Fibroblast of lung (primary cell): ENCODE measurements at places on chromosomes 4 and X.

DNA sequence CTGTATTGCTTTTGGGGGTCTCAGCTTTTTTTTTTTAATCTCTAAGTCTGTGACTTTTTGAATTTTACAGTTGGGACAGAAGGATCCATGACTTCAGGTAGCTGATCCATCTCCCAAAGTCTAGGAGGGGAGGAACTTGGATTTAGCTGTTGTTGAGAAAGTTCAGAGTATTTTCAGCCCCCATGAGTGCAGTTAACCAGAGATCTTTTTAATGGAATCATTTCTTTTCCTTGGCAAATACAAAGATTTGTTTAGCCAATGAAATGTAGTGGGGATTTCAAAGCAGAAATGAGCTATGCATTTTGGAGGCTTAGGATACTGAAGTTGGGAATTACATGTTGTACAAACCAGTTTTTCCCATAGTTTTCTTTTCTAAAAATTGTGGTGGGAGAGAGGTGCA lies 18.1 kb downstream of the FNIP2 start:
- no peak for DNase-seq

DNA sequence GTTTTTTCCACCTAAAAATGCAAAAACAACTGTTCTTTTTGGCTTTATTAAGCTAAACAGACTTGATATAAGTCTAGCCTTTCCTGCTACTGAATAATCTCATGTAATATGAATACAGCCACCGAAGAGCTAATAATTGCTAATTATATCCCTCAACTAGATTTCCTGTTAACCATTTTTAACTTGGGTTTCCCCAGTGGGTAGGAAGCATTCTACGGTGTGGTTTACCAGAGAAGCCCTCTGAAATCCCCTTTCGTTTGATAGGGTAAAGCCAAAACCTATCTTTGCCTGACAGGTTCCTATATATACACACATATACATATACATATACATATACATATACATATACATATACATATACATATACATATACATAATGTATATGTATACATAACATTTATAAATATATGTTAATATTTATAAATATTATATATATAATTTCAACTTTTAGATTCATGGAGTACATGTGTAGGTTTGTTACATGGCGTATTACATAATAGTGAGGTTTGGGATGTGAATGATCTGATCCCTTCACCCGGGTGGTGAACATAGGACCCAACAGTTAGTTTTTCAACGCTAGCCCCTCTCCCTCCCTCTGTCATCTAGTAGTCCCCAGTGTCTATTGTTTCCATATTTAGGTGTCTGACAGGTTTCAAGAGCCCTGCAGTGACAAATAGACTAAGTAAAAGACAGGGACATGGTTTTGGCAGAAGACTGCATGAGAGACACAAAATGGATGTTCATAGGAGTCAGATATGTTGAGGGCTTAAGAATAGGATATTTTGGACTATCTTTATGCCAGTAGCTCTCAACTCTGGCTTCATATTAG lies 62.4 kb downstream of the ATXN3L start:
- no peak for DNase-seq

- DNase-seq: no peak
These were observed 19.9 kb upstream of the IRAK1 start for GRCh38 chrX:154039577-154039976.

DNA sequence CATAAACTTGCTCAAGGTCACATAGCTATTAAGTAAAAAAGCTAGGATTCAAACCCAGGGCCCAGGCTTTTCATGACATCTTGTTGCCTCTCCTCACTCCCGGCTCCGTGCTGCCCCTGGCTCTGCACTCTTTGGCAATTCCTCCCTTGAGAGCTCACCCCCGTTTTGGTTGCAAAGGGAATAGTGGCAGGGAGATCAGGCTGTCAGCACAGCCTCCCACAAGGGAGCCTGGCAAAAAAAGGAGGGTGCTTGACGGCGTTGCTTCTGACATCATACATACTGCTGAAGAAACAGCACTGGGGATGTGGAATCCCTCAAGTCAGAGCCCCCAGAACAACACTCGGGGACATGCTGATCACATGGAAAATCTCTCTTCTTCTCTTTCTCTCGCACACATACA lies 20.5 kb downstream of the IQSEC2 start:
- no peak for DNase-seq

- peak; percentile 95 for DNase-seq
These were observed 108.3 kb downstream of the AFAP1 start for GRCh38 chr4:7831330-7831729.

GRCh38 chr4:40875507-40876150 lies 125.9 kb downstream of the NSUN7 start:
- no peak for DNase-seq

DNA sequence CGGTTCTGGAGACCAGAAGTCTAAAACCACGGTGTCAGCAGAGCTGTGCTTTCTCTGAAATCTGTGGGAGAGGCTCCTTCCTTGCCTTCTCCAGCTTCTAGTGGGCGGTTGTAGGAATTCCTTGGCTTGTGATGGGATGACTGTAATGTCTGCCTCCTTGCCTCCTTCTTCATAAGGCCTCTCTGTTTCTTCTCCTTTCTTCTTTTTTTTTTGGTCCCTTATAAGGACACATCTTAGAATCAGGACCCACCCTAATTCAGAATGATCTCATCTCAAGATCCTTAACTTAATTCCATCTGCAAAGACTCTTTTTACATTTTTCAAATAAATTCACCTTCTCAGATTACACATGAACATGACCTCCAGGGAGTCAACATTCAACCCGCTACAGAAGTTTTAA lies 186.9 kb downstream of the STK32B start:
- peak; percentile 64 for DNase-seq

- no peak for DNase-seq
These were observed 305.4 kb downstream of the IDS start for GRCh38 chrX:149199734-149200133.

DNA sequence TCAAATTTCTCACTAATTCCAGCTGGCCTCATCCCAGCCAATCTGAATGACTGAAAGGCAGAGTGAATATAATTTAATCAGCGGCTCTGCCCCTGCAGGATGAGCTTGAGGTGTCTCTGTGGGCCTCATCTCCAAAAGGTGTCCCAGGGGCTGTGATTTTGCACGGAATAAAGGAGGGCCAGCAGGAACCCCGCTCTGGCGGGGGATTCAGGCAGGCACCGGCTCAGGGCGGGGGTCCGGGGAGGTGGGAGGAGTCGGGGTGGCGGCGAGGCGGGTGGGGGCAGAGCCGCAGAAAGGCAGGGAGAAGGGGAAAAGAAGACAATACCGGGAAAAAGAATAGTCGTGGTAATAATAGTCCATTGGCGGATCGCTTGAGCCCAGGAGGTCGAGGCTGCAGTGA lies 16.0 kb upstream of the ERCC6L start:
- DNase-seq: no peak

GRCh38 chr4:152039023-152039481 lies 278.2 kb upstream of the GATB start:
- DNase-seq: peak; percentile 77

- DNase-seq: no peak
These were observed 164.1 kb downstream of the PPP3CA start for GRCh38 chr4:101183221-101183620.

DNA sequence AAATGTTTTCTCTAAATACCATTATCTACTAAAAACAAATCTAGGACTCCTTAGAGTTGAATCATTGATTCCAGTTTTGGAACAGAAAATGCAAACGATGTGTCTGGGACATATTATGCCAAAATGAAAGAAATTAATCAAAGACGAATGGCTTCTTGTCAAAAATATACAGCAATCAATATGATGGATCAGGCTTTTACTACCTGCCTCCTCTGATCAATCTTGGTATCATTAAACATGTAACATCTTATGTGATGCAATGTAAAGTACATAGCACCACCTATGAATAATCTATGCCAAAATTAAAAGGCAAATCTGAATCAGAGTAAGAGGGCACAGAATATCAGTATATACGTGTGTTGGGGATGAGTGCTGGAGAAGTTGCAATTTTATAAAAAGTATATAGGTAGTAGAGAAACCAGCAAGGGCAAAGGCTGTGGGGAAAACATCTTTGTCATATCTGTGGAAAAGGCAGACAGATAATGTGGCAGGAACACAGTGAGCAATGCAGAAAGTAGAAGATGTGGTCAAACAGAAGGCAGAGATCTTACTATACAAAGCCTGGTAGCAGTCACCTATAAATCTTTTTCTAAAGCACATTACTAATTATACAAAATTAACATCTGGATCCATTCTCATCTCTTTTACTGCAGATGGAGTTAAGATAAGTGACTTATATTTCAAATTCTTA lies 152.7 kb downstream of the ANTXR2 start:
- no peak for DNase-seq

- DNase-seq: no peak
These were observed 19.8 kb upstream of the GTPBP6 start for GRCh38 chrX:338281-338835.

GRCh38 chr4:148055844-148056243 lies 324.0 kb downstream of the ARHGAP10 start:
- DNase-seq: no peak

GRCh38 chr4:148954011-148954749 lies 512.0 kb upstream of the NR3C2 start:
- no peak for DNase-seq

DNA sequence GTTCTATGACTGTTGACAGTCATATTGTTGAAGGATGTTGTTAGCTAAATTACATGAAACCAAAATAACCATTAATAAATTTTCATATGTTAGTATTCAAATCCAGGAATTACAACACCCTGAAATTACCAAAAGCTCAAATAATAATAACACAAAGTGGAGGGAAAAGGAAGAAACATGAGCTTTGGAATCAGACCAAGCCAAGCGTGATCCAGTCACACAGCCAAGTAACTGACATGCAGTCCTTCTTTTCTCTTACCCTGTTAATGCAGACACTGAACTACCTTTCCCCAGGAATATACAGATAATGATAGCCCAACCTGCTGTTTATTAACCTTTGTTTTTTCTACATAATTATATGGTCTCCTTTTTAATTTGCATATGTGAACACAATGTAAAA lies 130.2 kb downstream of the HS3ST1 start:
- DNase-seq: no peak

GRCh38 chr4:126778348-126778747 lies 854.4 kb upstream of the INTU start:
- peak; percentile 60 for DNase-seq

- DNase-seq: peak; percentile 97
These were observed 55.5 kb downstream of the LUZP4 start for GRCh38 chrX:115344885-115345614.

DNA sequence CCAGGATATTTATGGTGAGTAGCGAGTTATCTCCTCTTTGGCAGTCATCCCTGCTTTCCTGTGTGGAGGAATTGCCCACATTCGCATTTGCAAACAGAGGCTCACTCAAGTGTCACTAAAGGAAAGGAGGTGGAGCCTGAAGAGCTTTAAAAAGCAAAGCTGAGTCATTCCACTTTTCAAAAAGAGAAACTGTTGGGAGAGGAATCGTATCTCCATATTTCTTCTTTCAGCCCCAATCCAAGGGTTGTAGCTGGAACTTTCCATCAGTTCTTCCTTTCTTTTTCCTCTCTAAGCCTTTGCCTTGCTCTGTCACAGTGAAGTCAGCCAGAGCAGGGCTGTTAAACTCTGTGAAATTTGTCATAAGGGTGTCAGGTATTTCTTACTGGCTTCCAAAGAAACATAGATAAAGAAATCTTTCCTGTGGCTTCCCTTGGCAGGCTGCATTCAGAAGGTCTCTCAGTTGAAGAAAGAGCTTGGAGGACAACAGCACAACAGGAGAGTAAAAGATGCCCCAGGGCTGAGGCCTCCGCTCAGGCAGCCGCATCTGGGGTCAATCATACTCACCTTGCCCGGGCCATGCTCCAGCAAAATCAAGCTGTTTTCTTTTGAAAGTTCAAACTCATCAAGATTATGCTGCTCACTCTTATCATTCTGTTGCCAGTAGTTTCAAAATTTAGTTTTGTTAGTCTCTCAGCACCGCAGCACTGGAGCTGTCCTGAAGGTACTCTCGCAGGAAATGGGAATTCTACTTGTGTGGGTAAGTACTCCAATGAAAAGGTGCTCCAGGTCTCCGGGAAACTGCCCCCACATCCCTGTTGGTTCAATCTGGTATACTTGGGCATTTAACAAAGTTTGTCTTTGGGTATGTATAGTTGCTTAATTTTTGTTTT lies at the start of gene EGF:
EGF (plus strand) TSS at position 178 of the 890 bp plus-strand sequence; CDS start at position 631, 453 bp downstream.
- peak; percentile 25 for DNase-seq

GRCh38 chr4:152983774-152984411 lies 47.8 kb downstream of the FHDC1 start:
- DNase-seq: peak; percentile 94

GRCh38 chr4:158823461-158823873 lies 54.6 kb downstream of the FNIP2 start:
- peak; percentile 18 for DNase-seq

GRCh38 chr4:7375427-7375826 lies 59.3 kb downstream of the PSAPL1 start:
- peak; percentile 2 for DNase-seq

DNA sequence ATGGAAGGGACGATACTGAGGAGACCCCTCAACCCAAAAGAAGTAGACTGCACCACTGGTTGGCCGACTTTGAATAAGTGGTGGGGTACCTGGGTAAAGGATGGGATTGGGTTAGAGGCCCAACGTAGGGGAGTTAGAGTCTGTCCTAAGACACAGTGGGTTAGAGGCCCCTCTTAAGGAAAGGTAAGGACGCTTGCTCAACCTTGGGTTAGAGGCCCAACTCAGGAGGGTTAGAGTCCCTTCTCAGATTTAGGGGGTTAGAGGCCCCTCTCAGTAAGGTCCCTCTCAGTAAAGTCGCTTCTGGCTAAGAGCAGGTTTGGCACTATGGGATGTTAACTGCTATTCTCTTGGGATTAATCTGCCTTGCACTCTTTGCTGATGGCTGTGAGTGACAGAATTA lies 81.3 kb downstream of the ACOX3 start:
- DNase-seq: no peak

DNA sequence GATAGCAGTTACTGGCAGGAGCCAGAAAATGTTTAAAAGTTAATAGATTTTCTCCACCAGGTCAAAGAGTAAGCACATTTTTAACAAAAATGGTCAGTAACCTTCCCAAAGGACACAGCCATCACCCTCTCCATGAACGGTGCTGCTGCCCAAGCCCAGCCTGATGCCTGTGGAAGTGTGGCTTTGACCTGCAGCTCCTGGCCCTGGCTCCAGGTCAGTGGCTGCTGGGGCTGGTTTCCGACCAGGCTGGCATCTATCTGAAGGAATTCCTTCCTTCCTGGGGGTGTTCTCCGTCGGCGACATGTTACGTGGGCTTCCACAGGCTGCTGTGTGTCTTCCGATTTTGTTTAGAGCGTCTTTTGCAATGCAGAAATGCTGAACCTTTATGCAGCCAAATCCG lies 61.7 kb downstream of the ACOX3 start:
- DNase-seq: no peak
